ENCODE measurements at places on chromosomes 16 and 17.

DNA sequence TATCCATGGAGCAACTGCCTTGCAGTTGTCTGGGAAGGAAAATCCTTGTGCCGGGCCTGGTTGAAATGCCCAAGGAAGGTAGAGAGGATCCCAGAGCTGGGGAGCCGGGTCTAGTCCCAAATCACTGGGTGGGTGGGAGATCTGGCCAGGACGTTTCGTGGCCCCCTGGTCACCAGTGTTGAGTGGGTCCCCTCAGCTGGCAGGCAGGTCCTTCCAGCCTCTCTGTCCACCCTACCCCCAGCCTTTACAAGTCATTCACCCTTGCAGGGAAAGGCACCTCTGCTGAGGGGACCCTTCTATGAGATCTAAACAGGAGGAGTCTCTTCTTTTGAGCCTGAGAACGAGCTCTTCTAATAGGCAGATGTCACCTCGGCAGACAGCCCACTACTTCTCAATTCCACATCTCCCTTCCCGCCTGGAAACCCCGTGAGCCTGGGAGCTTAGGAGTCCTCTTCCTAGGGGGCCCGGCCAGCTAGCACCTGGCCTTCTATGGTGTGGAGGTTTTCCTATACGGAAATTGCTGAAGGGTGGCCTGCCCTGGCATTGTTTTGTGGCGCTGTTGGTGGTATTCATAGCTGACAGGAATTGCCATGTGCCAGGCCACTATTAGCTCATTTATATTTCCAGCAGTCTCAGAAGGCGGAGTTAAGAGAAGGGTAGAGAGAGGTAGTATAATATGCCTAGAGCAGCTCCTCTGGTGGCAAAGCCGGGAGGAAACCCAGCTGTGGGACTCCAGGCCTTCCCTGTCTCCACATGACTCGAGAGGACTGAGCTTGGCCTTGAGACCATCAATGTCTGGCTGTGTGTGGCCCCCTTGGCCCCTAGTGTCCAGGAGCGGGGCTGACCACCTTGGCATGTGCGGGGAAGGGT, 13.3 kb downstream of the MPRIP start:
- DNase-seq, result no peak

DNA sequence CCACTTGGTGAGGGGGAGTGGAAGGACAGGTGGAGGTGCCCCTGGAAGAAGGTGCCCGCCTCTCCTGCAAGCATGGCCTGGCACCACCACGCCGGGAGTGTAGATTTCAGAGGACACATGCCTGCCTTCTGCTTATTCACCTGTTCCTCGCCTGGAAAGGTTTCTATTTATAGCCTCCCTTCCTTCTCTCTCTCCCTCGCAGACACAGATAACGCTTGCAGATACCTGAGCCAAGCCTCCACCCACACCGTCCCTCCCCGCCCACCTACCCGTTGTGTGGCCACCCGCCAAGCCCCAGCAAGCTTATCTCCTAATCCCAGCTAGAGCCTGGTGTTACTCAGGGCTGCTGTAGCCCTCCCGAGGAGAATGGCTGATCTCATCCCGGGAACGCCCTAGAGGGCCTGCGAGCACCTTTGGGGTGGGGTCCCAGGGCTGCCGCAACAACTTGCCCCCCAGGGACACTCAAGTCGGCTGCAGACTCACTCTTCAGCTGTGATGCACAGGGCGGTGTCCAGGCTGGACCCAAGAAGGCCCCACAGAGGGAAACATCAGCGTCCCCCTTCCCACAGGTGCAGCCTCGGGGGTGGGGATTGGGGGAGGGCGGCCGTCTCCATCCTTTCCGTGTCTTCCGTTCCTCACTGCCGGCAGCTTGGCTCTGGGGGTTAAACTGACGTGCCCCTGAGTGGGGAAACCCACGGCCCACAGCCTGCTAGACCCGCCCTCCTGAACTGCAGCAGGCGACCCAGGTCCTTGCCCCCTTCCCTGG, 1.9 kb upstream of the SNAI3 start:
- no peak for DNase-seq

- no peak for DNase-seq
Observed at GRCh38 chr17:69851736-69852135, 223.3 kb upstream of the KCNJ16 start.

DNA sequence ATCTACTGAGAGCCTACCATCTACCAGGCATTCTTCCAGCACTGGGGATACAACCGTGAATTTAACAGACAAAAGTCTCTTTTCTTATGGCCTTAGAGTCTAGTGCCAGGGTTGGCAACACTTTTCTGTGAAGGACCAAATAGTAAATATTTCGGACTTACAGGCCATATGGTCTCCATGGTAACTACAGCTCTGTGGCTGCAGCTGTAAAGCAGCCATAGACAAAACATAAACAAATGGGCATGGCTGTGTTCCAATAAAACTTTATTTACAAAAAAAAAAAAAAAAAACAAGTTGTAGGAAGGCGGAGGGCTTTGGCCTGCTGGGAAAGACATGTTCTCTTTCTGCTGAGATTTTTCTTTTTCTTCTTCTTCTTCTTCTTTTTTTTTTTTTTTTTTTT, 98.7 kb downstream of the ABCC12 start:
- no peak for DNase-seq

DNA sequence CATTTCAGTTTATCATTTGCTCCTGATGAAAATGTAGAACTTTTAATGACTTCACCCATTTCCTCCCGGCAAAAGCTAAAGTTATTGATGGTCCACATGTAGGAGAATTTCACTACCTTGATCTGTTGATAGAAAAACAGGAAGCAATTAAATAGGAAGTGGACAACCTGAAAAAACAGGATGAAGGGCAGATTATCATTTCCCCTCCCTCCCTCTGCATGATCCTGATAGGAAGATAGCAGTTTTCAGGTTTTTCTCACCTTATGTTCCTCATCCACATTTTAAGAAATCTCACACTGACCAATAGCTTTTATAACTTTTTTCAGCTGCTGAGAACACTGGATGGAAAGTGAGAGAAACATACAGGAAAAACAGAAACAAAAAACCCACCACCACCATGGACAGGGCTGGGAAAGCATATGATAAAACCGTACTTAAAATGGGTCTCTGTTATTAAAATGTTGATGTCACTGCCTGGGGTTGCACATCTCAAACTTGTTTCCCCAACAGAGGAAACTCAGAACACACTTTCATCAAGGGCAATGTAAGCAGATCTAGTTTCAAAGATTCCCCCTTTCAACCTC, 46.4 kb downstream of the NXPH3 start:
- no peak for DNase-seq

DNA sequence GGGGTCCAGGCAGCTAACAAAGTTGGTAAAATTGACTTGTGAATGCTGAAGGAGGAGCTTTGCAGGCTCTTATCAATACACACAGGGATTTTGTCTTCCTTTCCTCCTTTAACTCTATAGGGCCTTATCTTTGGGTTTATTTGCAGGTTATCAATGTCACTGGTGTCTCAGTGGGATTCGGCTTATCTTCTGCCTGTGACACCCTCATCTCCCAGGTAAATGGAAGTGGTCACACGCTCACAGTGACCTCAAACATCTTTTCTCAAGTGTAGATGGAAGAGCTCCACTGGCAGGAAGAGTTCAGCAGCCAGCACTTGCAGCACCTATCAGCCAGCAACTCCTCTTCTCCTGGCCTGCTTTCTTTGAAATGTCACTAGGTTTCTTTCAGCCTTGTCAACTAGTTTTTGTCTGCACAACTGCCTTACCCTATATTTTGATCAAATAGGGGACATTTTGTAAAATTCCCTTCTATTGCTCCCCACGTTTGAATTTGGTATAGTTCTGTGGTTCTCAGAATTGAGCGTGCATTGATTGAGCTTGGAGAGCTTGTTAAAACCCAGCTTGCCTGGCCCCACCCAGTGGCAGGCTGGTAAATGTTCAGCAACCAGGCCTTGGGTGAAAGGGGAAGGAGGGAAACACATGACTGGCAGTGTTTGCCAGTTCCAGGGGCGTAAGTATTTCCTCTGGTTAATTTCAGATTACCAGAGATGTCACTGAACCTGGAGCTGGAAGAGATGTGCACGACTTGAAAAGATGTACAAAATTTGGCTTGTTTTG, 12.8 kb downstream of the SLC47A1 start:
- DNase-seq, result no peak

DNA sequence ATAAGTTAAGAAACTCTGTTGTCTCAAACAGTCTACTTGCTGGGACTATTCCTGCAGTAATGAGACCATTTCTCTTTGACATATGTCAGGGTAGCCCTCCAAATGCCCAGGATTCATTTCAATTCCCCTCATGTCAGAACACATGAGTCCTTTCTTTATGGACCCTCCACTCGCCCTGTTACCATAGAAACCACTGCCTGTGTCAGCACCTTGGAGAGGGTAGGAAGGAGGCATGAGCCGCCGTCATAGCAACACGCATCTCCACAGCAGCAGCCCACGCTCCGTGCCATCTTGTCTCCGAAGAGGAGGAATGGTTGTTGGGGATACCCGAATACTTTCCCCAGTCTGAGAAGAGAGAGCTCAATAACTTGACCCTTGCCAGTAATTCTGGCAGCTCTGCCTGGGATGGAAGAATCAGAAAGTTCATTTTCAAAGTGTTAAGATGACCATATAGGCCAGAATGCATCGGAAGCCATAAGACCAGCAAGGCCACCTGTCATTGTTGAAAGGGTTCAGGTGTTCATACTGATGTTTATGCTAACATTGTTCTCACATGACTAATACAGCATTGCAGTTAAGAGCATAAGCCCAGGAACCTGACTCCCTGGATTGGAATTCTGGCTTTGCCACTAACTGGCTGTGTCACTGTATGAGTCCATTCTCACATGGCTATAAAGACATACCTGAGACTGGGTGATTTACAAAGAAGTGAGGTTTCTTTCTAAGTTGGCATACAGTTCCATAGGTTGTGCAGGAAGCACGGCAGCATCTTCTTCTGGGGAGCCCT, 141.3 kb downstream of the ABCC12 start:
- no peak for DNase-seq

DNA sequence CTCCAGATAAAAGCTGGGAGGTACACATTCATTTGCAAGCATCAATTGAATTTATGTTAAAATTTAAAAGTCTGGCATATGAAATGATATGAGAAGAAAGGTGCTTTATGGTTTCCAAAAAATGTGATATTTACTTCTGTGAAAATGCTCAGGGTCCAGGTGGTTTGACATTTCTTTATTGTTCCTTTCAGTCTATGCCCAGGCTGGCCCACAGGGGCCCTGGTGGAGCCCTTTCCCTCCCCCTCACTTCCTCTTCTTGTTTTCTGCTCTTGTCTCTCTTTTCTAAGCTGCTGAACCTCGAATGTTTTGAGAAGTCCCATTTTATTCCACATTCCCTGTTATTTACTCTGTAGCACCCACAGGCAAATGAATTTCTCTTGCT, 127.8 kb downstream of the HS3ST3B1 start:
- no peak for DNase-seq

GRCh38 chr16:70735141-70735979, 49.5 kb upstream of the MTSS2 start:
- DNase-seq, result no peak

GRCh38 chr17:64504769-64505339, 1.2 kb downstream of the DDX5 start:
- no peak for DNase-seq

GRCh38 chr16:78128913-78129312, 29.5 kb downstream of the WWOX start:
- no peak for DNase-seq

DNA sequence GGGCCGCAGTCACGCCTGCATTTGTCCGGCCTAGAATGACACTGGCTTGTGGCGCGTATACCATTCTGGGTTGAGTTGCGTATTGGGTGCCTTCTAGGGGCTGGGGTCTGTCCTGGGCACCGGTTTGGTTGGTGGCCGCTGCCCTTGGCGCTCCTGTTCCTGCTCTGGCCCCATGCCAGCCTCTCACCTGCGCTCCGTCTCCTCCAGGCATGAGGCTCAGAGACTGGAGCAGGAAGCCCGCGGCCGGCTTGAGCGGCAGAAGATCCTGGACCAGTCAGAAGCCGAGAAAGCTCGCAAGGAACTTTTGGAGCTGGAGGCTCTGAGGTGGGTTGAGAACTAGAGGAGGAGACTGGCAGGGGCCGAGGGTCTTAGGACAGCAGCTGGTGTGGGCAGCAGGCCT, 17.4 kb downstream of the CDIPT start:
- no peak for DNase-seq

DNA sequence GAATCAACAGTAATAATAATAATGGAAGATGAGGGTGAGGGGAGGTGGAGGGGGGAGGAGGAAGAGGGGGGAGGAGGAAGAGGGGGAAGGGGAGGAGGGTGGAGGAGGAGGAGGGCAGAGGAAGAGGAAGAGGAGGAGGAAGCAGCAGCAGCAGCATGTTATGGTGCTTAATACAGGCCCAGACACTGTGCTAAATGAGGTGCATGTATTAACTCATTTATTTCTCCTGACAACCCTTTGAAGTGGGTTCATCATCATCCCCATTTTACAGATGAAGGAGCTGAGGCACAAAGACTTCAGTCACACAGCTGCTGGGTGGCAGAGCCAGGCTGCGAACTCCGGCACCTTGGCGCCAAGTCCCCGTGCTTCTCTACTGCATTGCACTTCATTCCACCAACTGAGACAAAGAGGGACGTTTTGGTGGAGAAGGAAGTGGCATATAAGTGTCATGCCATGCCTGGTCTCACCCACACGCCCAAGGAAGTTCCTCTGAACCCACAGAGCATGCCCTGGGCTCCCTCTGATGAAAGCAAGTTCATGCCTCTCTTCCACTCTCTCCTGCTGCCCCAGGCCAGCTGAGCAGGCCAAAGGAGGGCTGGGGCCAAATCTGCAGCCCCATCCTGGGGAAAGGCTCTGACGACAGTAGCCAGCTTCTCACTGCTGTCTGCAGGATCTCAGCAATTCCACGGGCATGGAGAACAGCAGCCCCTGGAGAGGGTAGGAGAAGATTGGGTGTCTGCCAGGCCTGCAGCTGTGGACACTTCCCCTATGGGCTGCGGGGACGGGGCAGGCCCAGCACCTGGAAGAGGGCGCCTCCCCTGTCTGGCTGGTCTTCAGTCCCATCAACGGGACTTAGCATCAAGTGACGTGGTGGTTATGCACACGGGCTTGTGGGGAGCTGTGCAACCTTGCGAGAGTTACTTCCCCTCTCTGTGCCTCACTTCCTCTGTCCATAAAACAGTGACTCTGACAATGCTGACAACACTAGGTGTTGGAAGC, 21.8 kb downstream of the XYLT1 start:
- no peak for DNase-seq

GRCh38 chr17:83062818-83063671, 16.4 kb upstream of the METRNL start:
- DNase-seq, result no peak

GRCh38 chr16:46982335-46982734, 8.9 kb upstream of the DNAJA2 start:
- no peak for DNase-seq

DNA sequence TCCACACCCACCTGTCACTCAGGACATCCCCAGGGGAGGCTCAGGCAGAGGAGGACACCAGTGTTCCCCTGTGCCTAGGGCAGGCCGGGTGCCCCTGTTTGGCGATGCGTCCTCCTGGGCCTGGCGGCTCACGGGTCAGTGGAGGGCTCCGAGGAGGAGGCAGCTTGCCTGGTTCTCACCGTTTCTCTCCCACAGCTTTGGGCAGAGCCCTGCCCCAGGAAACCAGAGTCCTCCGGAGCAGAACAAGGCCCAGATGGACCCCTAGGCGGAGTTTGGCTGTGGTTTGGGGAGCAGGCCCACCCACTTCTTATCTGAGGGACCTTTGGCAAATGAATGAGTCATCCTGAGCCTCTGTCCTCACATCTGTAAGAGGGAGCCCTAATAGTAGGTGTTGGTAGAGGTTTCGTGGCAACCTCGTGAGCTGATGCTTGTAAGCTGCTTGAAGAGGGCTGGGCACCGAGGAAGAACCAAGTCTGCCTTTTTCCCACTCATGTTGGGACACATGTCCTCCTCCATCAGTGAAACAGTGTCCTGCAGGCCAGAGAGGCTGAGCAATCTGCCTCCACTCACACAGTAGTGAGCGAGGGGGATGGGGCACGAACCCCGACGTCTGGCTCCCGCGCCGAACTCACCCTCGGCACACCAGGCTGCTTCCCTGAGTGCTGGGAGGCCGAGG, 247.0 kb upstream of the CIBAR2 start:
- no peak for DNase-seq
